ENCODE measurements at places on chromosomes 1 and 21. TPM values are rescaled to one million over a fixed set of nuclear protein-coding genes. Genes with fewer than 3 reads are reported as not detected.

GRCh38 chr21:26840912-26841311 lies 4.3 kb downstream of the ADAMTS1 start:
- no peak for DNase-seq

GRCh38 chr1:116382321-116382720 lies 9.3 kb downstream of the ATP1A1 start:
- no peak for DNase-seq

DNA sequence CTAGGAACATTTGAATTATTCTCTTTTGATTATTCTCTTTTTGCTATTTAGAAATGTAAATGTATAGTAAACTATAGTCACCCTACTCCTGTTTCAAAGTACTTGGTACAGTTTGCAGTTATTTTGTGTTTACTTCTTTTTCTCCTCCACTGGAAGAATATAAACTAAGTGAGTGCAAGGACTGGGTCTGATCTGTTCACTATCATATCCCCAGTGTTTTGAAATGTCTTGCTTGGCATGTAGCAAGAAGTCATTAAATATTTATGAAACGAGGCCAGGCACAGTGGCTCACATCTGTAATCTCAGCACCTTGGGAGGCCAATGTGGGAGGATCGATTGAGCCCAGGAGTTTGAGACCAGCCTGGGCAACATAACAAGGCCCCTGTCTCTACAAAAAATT lies 35.8 kb upstream of the PODN start:
- no peak for DNase-seq

- DNase-seq = no peak
Measured at GRCh38 chr1:18580047-18580446, 50.6 kb upstream of the PAX7 start.

DNA sequence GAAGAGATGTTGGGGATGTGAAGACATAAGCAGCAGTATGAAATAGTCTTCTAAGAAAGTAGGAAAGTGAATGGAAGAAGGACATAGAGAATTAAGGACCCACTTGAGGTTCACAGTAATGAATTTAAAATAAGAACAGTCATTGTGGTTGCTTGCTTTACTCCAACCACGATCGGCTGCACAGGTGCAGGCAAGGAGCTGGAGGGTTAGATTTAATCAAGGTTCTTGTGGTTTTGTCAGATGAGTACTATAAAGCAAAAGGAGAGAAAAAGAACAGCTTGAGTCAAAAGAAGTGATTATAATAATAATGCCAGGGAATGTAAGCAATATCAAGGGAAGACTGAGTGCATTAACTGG lies 46.1 kb upstream of the RBM34 start:
- DNase-seq = no peak

DNA sequence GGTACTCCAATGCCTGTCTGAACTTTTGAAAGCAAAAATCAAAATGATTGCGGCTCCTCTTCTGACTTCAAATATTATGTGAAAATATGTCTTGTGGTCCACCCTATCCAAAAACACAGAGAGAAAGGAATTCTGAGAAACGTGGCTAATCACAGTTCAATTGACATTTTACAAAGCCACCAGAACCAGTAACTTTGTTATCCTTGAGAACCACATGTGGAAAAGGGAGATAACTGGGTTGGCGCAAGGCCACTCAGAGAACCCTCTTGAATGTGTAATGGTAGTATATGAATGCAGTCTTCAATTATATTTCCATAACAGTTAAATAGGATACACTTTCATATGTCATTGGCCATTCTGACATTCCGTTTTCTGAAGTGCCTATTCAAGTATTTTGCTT lies 1030.0 kb upstream of the TMPRSS15 start:
- DNase-seq = no peak

- peak; percentile 37 for DNase-seq
Measured at GRCh38 chr1:51518033-51518585, 957 bp downstream of the EPS15 start.

GRCh38 chr21:45043541-45044020 lies 30.8 kb upstream of the ADARB1 start:
- DNase-seq = no peak

- DNase-seq = no peak
Measured at GRCh38 chr1:43481491-43481890, 27.8 kb upstream of the HYI start.

DNA sequence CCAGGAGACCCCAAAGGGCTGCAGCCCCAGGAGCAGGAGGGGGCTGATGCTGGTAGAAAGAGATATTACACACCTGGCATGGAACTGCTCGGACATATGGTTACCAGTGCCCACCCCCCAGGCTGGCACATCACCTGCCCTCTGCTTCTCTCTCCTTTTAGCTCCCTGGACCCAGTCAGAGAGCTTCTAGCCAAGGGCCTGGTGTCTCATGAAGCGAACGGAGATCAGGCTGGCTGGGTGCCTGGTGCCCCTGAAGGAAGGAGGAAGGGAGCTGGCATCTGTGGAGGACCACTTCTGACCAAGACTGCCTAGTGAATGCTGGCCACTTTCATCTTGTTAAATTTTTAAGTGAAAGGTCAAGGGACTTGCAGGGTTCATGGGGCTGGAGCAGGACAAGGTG lies 53.1 kb downstream of the FOXO6 start:
- no peak for DNase-seq

DNA sequence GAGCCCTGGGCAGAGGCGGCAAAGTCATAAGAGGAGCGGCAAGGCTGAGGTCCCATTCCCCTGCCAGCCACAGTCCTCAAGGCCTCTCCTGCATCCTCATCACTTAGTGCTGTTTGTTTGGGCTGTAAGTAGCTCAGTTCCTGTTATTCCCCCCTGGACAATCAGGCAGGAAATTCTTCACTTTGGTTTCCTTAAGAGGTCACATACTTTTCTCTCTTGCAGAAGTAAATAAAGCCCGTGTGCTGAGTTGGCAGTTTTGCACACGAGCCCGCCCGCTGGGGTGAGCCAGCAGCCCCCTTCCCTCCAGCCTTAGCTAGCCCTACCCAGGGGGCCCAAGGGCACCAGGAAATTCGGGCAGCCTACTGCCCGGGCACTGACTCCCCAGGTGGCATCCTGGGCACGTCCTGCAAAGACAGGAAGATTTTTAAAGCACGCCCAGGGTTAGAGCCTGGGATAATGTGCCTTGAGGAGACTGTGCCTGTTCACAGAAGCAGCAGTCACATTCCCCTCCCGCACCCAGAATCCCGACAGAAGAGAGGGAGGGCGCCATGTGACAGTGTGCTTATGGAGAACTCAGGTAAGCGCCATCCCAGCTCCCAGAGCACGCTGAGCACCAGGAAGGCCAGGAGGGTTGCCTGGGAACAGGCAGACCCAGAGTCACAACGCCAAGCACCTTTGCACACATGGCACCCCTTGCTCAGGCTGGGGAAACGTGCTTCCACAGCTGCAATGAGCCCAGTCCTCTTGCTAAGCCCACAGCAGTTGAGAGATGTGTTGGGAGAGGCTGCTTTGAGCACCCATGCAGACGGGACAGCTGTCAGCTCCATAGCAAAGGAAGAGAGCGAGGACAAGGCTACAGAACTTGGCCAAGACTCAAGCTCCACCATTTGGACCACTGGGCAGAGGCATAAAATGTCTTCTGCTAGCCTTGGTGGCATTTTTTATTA lies 144.5 kb upstream of the TMEM51 start:
- DNase-seq = no peak

DNA sequence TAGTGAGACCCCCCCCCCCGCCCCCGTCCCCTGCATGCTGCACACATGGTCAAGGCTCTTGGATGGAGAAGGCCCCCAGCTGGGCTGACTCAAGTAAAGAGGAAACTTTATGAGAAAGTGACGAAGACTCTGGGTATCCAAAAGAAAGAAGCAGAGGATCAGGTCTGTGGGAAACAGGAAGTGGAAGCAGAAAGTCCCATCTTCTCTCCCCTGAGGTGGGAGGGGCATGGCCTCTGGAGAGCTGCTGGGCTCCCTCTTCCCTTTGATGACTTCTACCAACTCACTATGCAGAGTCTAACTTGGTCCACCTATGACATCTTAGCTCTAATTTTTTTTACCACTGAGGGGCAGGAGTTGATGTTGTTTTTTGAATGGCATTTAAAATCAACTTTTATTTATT lies 42.7 kb upstream of the LIN9 start:
- DNase-seq = no peak

GRCh38 chr21:38714039-38714817 lies 91.5 kb upstream of the ETS2 start:
- no peak for DNase-seq

ADAMTS5 gene
- 14.9 TPM for polyA plus RNA-seq

MAST2 gene
- 96.2 TPM for polyA plus RNA-seq

ADCY10 gene
- polyA plus RNA-seq = 0.17 TPM
